ENCODE measurements at places on chromosomes 4 and X.

GRCh38 chr4:2402048-2402842 lies 16.2 kb downstream of the ZFYVE28 start:
- H3K36me3 ChIP-seq: no peaks in the 10 kb centered on the region
- peak overlapping the region; percentile 81 for H3K4me3 ChIP-seq
- peak overlapping the region; percentile 37 for H3K27ac ChIP-seq
- peaks cover 36% of the 10 kb centered on the region for H3K4me1 ChIP-seq

- no peak overlapping the region for H3K4me3 ChIP-seq
- H3K4me1 ChIP-seq: peaks cover 9% of the 10 kb centered on the region
- H3K36me3 ChIP-seq: no peaks in the 10 kb centered on the region
These were observed 5.9 kb downstream of the COL25A1 start for GRCh38 chr4:109296527-109296926.

DNA sequence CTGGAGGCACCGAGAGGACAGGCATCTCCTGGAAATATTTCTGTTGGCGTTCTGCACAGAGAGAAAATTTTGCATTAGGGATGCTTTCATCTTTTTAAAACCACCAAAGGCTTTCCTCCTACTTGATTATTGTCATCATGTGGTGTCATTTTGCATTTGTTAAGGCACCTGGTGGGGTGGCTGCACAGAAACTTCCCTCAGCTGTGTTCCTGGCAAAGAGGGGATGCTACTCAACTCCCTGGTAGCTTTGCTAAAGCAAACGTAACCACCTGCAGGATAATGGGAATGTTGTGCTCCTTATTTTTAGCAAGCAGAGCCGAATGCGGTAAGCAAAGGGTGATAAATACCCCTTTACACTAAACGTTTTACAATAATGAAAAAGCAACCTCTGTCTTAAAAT lies 229.8 kb downstream of the STIM2 start:
- H3K4me1 ChIP-seq: peaks cover 50% of the 10 kb centered on the region
- no peak for DNase-seq
- no peaks in the 10 kb centered on the region for H3K36me3 ChIP-seq
- no peak overlapping the region for H3K27ac ChIP-seq
- H3K27me3 ChIP-seq: peaks cover 33% of the 10 kb centered on the region

- H3K4me1 ChIP-seq: peaks cover 27% of the 10 kb centered on the region
- H3K27me3 ChIP-seq: no peaks in the 10 kb centered on the region
- H3K27ac ChIP-seq: peak overlapping the region; percentile 86
- no peak for DNase-seq
- H3K36me3 ChIP-seq: no peaks in the 10 kb centered on the region
These were observed 111.7 kb downstream of the RNF150 start for GRCh38 chr4:141021397-141022110.

GRCh38 chrX:86154553-86154952 lies 6.3 kb downstream of the DACH2 start:
- H3K36me3 ChIP-seq: no peaks in the 10 kb centered on the region
- peaks cover 27% of the 10 kb centered on the region for H3K4me1 ChIP-seq
- peaks cover 19% of the 10 kb centered on the region for H3K27me3 ChIP-seq
- H3K4me3 ChIP-seq: no peak overlapping the region

DNA sequence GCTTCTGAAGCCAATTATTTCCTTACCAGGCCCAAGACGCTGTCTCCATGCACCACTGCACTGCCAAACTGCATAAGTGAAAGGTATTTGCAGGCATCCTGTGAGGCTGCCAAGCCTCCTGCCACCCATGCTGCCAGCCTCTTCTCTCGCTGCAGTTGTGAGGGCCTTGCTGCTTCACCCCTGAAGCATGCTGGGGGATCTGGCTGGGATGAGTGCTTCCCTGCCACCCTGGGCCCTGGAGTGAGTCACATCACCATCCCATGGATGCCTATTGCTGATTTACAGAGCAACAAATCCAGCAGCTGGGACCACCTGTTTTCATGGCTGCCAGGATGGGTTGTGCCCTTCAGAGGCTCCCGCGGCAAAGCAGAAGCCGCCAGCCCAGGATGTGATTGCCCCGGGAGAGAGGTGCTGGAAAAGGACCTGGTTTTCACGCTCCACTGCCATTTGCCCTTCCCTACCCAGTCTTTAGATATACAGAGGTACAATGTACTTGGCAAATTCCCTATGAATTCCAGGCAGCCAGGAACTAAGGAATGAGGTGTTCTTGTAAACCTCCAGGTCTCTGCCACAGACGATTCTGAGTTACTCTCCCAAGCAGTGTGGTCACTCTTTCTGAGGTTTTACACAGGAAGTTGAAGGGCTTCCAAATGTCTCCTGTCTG lies 41.5 kb upstream of the PTCHD1 start:
- peaks cover 14% of the 10 kb centered on the region for H3K27me3 ChIP-seq
- peak; percentile 7 for DNase-seq
- no peak overlapping the region for H3K4me3 ChIP-seq
- peaks cover 15% of the 10 kb centered on the region for H3K4me1 ChIP-seq
- H3K27ac ChIP-seq: peak overlapping the region; percentile 86

DNA sequence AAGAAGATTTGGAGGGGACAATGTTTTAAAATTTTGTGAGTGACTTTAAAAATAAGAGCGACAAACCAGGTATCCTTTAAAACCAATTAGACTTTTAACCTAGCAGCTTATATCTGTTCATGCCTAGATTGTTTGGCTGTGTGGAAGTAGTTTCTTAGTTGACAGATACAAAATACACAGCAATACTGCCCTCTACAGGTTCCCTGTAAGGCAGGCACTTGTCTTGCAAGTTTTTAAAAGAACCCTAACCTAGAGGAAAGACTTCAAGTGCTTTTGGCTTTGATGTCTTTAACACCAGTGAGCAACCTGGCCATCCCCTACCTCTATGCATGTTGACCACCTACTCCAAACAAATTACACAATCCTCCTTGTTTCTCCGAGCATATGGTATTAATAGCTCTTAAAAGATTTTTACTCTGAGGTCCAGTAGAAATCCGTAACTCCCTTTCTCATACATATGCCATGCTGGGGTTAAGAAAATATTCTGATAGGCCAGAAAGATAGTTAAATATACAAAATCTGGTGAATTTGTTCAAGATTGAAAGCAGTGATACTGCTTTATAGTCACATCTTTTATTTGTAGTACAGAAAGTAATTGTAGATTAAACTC lies 273.0 kb downstream of the ARHGAP24 start:
- no peaks in the 10 kb centered on the region for H3K27me3 ChIP-seq
- H3K4me1 ChIP-seq: peaks cover 5% of the 10 kb centered on the region
- H3K36me3 ChIP-seq: no peaks in the 10 kb centered on the region
- H3K4me3 ChIP-seq: no peak overlapping the region
- DNase-seq: peak; percentile 31

- peaks cover 19% of the 10 kb centered on the region for H3K27me3 ChIP-seq
- peak within 1 kb of the TSS; percentile 92 for H3K4me3 ChIP-seq
- H3K4me1 ChIP-seq: peaks cover 42% of the 10 kb centered on the region
- peak; percentile 86 for DNase-seq
- peaks cover 18% of the 10 kb centered on the region for H3K36me3 ChIP-seq
These were observed at the start of gene REST for GRCh38 chr4:56907489-56908205. REST (plus strand) TSS chr4:56907900; CDS start chr4:56910639, 2,739 bp downstream.

DNA sequence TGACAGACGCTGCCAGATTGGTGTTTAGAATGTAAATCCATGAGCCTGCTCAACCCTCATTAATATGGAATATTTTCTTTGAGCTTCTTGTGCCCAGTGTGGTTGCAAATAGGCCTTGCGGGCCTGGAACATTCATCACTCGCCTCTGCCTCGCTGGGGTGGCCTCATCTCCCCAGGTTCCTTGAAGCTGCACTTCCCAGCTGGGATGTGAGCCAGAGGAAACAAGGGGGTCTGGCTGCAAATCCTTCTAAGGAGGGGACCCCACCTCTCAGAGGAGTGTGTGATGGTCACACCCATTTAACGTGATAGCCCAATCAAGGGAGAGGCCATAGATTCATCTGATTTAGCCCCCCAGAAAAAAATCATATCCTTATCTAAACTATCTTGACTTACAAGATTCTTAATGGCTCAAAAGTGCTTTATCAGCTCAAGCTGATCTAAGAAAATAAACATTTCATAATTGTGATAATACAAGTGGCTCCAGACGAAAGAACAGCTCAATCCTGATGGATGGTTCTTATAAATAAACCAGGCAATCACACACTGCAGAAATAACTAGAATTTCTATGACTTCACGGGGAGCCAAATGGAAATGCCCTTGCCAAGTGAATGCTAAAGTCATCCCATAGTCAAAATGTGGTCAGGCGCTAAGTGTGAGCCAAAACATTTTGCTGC lies 189.9 kb downstream of the PTTG2 start:
- peaks cover 7% of the 10 kb centered on the region for H3K27me3 ChIP-seq
- no peaks in the 10 kb centered on the region for H3K36me3 ChIP-seq
- H3K27ac ChIP-seq: no peak overlapping the region
- no peak for DNase-seq
- H3K4me1 ChIP-seq: peaks cover 57% of the 10 kb centered on the region
- no peak overlapping the region for H3K4me3 ChIP-seq

- no peak overlapping the region for H3K4me3 ChIP-seq
- H3K4me1 ChIP-seq: peaks cover 45% of the 10 kb centered on the region
These were observed 25.5 kb downstream of the MOB1B start for GRCh38 chr4:70927502-70928137.

GRCh38 chr4:108644237-108644636 lies 6.2 kb upstream of the OSTC start:
- no peak overlapping the region for H3K27ac ChIP-seq
- peaks cover 4% of the 10 kb centered on the region for H3K4me1 ChIP-seq
- H3K4me3 ChIP-seq: no peak overlapping the region
- no peak for DNase-seq

- no peaks in the 10 kb centered on the region for H3K27me3 ChIP-seq
- no peak for DNase-seq
- H3K4me1 ChIP-seq: no peaks in the 10 kb centered on the region
- H3K27ac ChIP-seq: no peak overlapping the region
- peaks cover 19% of the 10 kb centered on the region for H3K36me3 ChIP-seq
These were observed 45.3 kb downstream of the CASP6 start for GRCh38 chr4:109657854-109658418.

DNA sequence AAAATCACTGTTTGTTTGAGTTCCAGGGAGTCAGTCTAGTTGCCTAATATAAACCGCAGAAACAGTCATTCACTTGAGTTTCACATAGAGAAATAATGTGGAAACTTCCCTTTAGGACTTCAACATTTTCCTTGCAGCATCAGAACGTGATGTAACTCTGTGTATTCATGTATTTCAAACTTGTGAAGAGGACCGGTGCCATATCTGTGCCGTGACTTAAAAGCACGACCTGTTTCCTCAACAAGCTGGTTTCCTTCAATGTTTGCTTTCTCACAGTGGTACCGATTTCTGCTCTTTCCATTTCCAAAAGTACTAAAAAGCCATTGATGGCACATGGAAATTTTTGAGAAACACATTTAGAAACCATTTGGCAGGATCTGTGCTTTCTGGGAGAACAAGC lies 166.6 kb upstream of the RAPGEF2 start:
- peaks cover 7% of the 10 kb centered on the region for H3K4me1 ChIP-seq
- no peak overlapping the region for H3K27ac ChIP-seq
- no peak overlapping the region for H3K4me3 ChIP-seq
- no peaks in the 10 kb centered on the region for H3K27me3 ChIP-seq
- no peaks in the 10 kb centered on the region for H3K36me3 ChIP-seq

DNA sequence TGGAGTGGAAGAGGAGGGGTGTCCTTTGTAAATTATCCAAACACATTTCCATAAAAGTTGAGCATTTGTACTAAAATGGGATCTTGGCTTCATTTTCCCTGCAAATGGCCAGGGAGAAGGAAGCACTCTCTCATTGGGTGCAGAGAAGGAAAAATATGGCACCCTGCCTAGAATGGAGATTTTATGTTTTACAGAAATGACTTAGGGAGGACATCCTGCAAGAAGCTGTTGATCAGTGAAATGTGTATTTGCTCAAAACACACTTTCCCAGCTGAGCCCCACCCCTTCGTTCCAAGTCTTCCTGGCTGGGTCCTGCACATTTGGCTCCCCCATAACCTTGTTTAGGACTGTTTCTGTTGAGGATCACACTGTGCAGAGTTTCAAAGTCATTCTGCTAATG lies 213.5 kb upstream of the TAPT1 start:
- no peak overlapping the region for H3K4me3 ChIP-seq
- H3K36me3 ChIP-seq: peaks cover 6% of the 10 kb centered on the region
- H3K4me1 ChIP-seq: peaks cover 5% of the 10 kb centered on the region
- DNase-seq: no peak
- H3K27me3 ChIP-seq: peaks cover 3% of the 10 kb centered on the region

DNA sequence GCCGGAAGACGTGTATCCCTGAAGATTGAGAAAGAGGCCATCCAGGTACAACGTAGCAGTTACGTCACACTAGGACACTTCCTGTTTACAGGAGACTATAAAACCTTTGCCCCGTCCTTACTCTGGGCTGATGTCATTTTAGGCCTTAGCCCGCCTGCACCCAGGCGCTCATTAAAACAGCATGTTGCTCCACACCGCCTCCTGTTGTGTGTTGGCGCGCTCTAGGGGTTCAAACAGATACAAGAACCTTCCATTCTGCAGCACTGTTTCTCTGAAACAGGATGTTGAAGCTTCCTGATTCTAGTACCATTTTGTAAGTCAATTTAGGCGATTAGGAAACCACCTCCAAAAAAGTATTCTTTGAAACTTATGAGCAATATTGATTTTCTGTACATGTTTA lies 722.1 kb downstream of the PCDH7 start:
- H3K4me1 ChIP-seq: no peaks in the 10 kb centered on the region
- DNase-seq: no peak
- no peak overlapping the region for H3K27ac ChIP-seq
- H3K4me3 ChIP-seq: no peak overlapping the region

GRCh38 chr4:5552451-5552850 lies 155.9 kb downstream of the EVC2 start:
- no peaks in the 10 kb centered on the region for H3K4me1 ChIP-seq
- H3K27me3 ChIP-seq: no peaks in the 10 kb centered on the region
- peaks cover 60% of the 10 kb centered on the region for H3K36me3 ChIP-seq
- no peak overlapping the region for H3K27ac ChIP-seq
- no peak for DNase-seq

DNA sequence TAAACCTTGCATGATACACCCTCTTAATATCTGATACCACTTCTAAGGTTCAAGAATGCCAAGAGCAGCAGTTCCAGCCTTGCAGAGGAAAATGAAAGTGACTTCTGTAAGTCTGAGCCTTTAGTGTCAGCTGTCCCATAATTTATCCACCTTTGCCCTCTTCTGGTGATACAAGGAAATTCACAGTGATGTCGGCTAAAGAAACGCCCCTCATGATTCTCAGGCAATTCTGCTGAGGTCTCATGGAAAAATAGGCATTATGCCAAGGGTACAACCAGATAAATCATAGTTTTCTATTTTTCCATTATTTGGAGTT lies 172.2 kb upstream of the CXCL13 start:
- no peaks in the 10 kb centered on the region for H3K36me3 ChIP-seq
- no peaks in the 10 kb centered on the region for H3K4me1 ChIP-seq
- H3K27ac ChIP-seq: no peak overlapping the region
- DNase-seq: peak; percentile 13
- H3K27me3 ChIP-seq: peaks cover 3% of the 10 kb centered on the region

Measured in nephron progenitor cell (in vitro differentiated cells).